EL (cell line): ENCODE measurements at places on chromosomes 7 and 10.

- no peak for DNase-seq
These were observed 51.6 kb upstream of the CASD1 start for GRCh38 chr7:94458041-94458440.

DNA sequence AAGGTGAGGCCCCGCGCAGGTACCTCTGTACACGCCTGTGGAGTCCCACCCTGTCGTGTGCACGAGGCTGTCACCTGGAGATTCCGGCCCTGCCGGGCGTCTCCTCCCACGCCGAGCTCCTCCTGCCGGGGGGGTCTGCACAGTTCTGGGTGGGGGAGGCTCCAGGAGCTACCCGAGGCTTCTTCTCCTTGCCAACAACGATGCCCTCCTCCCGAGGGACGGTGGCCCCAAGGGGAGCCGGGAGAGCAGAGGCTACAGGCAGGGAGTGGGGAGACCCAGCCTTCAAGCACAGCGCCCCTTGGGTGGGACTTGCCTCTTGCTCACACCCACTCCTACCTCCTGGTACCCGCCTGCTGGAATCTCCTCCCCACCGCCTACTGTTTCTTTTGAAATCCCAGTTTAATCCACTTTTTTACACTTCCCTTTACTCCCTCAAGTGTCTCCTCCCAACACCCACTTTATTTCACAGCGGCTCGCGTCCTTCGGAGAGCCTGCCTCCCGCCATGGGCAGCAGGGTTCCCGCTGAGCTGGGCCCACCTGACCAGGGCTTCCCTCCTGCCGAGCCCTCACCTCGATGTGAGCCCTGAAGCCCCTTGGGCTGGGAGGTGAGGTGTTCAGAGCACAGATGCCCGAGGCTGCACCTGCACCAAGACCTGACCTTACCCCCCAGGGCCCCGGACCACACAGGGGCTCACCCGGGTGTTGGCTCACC, 338.1 kb downstream of the DNAJB6 start:
- no peak for DNase-seq

GRCh38 chr10:91144961-91145360, 75.5 kb upstream of the PCGF5 start:
- DNase-seq, result peak; percentile 23

DNA sequence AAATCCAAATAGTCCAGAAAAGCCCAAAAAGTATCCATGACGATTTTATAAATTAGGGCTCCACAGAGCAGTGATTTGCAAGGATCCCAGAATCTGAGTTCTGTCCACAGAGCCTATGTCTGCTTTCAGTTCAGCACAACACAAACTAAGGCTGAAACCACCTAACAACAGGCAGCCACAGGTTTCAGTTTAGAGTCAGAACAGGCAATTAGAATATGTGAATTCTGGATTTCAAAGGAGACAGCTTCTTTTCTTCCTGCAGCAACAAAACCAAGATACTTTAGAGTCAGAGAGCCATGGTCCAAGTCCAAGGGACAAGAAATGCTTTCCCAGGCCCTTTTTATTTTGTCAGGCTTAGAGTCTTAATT, 23.6 kb downstream of the IFIT3 start:
- no peak for DNase-seq

DNA sequence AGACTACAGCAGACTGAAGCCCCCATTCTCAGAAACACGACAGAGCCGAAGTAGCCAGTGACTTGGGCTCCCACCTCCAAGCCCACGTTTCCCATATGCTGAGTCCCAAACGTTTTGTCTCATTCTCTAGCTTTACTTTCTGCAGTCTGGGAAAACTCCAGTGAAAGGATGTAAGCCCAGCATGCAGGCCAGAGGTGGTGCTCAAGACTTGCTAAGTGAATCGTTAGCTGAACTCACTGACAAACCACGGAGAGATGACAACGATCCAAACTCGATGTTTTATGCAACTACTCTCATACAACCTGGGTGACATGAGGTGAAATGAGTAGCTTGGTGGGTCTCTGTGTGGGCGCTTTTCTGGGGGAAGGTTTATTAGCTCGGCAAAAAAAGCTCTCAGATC, 731.8 kb downstream of the SUGCT start:
- no peak for DNase-seq
